IMR-90 (cell line): ENCODE measurements at places on chromosomes 11 and 22. TPM values are rescaled to one million over a fixed set of nuclear protein-coding genes. Genes with fewer than 3 reads are reported as not detected.

DNA sequence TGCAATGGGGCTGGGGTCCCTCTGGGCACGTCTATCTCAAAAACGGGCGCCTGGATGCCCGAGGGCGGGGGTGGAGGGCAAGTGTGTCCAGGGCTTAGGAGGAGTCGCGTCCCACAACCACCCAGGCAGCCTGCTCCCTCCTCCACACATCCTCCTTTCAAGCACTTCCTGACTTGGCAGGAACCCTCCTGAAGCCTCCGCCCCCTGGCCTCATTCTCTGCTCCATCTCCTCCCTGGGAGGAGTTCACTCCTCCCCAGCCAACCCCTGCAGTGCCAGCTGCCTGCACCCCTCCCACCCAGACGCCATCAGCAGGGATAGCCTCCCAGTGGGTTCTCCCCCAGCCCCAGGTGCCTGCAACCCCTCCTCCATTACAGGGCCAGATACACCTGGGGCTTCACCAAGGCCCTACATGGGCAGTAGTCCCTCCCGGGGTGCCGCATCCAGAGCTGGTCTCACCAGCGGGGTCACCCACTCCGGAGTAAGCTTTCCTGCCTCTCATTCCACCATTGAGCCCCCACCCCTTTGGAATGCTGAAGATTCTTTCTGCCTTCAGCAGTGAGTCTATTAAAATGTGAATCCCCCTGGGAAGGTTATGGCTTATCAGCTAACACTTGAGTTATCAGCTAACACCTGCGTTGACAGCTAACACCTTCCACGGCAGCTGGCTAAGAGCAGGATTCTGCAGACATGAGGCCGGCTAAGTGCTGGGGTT is 24.4 kb downstream of the RTN4R start:
- H3K4me3 ChIP-seq: no peak overlapping the region
- H3K4me1 ChIP-seq: peaks cover 5% of the 10 kb centered on the region
- no peak overlapping the region for H3K27ac ChIP-seq
- H3K36me3 ChIP-seq: no peaks in the 10 kb centered on the region

DNA sequence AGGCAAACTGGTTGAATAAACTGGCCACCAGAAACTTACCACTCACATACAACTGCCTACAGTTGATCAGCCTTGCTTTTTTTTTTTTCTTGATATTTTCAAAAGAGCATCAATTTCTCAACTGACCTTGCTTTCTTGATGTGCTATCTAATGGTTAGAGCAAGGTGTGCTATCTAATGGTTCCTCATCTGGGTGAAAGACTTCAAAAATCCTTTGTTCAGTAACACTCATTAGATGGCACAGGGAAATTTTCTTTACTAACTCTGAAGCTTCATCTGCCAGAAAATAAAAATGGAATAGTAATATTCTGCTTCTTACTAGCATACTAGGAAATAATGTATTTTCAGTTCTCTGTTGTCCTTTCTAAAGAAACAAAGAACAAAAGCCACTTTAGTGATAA is 51.2 kb upstream of the RAPSN start:
- H3K27me3 ChIP-seq: no peaks in the 10 kb centered on the region
- H3K4me1 ChIP-seq: peaks cover 5% of the 10 kb centered on the region
- no peak for DNase-seq
- H3K36me3 ChIP-seq: peaks cover 7% of the 10 kb centered on the region
- no peak overlapping the region for H3K4me3 ChIP-seq

- no peak overlapping the region for H3K4me3 ChIP-seq
- H3K4me1 ChIP-seq: no peaks in the 10 kb centered on the region
- no peak for DNase-seq
- no peaks in the 10 kb centered on the region for H3K27me3 ChIP-seq
- no peak overlapping the region for H3K27ac ChIP-seq
- H3K36me3 ChIP-seq: no peaks in the 10 kb centered on the region
Measured at GRCh38 chr11:42410251-42410955, 901.4 kb upstream of the API5 start.

- H3K27me3 ChIP-seq: no peaks in the 10 kb centered on the region
- no peak overlapping the region for H3K27ac ChIP-seq
- no peak overlapping the region for H3K4me3 ChIP-seq
Measured at GRCh38 chr11:28488336-28488735, 380.1 kb downstream of the METTL15 start.

DNA sequence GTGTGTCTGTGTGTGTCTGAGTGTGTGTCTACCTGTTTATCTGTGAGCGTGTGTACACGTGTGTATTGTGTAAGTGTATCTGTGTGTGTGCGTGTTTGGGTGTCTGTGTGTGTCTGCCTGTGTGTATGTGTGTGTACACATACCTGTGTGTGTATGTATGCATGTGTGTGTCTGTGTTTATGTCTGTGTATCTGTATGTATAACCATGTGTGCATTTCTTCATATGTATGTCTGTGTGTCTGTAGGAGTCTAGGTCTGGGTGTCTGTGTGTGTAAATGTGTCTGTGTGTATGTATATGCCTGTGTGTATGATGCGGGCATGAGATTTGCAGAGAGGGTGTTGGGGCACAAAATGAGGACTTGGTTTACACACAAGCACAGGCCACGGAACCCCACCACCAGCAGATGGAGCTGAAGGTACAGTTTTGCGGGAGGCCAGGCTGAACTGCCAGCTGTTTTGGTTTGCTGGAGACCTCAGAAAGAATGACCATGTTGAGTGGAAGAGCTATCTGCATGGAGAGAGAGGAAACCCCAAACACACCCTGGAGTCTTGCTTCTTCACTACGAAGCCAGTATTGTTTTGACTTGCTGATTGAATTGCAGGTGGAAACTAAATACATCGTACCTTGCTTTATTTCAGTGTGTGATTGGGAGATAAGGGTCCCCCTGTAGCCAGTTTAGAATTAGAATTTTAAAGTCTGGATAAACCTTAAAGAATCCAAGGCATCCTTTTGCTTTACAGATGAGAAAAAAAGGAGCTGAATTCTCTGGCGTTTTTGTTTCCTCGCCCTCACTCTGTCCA is 497.2 kb downstream of the NTM start:
- H3K4me1 ChIP-seq: no peaks in the 10 kb centered on the region
- DNase-seq: peak; percentile 89
- H3K27ac ChIP-seq: no peak overlapping the region
- no peaks in the 10 kb centered on the region for H3K36me3 ChIP-seq
- no peaks in the 10 kb centered on the region for H3K27me3 ChIP-seq

- peaks cover 22% of the 10 kb centered on the region for H3K4me1 ChIP-seq
- no peaks in the 10 kb centered on the region for H3K36me3 ChIP-seq
- DNase-seq: no peak
- H3K4me3 ChIP-seq: no peak overlapping the region
- H3K27me3 ChIP-seq: no peaks in the 10 kb centered on the region
Measured at GRCh38 chr22:46041642-46042041, 64.7 kb upstream of the WNT7B start.

- DNase-seq: peak; percentile 69
- H3K4me3 ChIP-seq: peak overlapping the region; percentile 10; the same call in 1 of the 2 replicates
Measured at GRCh38 chr11:17734986-17735817, 621 bp downstream of the KCNC1 start.

DNA sequence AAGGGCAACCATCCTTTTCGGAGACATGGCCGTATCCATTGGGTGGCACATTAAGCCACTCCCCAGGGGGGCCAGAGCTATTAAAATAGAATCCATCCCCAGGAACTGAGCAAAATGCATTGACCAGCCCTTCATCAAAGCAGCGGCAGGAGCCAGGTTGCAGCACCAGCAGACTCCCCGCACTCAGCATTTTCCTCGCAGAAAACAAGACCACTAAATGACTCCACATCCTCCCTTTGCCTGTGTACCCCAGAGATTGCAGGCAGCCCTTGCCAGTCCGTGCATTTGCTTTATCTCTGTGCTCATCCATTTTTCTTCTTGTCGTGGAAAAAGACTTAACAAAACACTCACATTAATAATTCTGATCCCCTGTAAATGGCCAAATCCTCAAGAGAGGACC is 144.4 kb upstream of the LARGE1 start:
- H3K27me3 ChIP-seq: no peaks in the 10 kb centered on the region
- no peak overlapping the region for H3K27ac ChIP-seq
- H3K4me3 ChIP-seq: no peak overlapping the region
- no peaks in the 10 kb centered on the region for H3K4me1 ChIP-seq
- DNase-seq: no peak

- peak; percentile 87 for DNase-seq
- H3K27ac ChIP-seq: no peak overlapping the region
- no peaks in the 10 kb centered on the region for H3K27me3 ChIP-seq
- no peak overlapping the region for H3K4me3 ChIP-seq
Measured at GRCh38 chr11:19232910-19233503, 7.7 kb downstream of the E2F8 start.

DNA sequence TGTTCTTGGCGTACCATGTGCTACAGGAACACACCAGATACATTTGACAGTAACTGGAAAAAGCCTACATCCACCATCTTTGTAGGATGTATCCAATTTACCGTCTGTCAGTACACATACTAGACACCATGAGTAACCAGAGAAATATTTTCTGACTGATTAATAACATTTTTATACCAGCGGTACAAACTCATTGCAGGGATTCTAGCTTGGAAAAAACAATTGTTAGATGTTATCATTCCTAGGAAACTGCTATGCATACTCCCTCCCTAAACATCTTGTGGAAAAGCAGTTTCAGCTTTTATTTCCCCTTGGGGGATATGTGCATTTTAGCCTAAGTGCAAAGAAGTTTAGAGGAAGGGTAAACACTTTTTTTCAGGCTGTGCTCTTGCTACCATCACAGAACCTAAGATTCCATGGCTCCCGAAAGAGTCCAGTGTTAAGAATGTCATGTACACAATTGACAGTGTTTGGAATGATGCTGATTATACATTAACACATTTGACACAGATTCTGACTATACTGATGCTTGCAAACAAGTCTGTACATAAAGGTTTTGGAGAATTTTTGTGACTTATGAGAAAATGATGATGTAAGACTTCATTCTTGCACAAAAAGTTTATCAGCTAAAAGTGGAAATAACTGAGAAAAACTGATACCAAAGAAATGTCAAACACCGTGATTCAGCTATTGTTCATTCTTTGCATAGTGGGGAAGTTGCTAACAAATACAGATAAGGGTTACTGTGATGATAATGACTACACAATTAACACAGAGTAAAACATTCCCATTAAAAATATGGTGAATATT is 23.7 kb downstream of the NCF4 start:
- H3K27ac ChIP-seq: no peak overlapping the region
- DNase-seq: no peak
- H3K36me3 ChIP-seq: no peaks in the 10 kb centered on the region
- peaks cover 11% of the 10 kb centered on the region for H3K27me3 ChIP-seq

GRCh38 chr11:57935402-57936049 is 88.2 kb upstream of the OR9Q1 start:
- no peaks in the 10 kb centered on the region for H3K36me3 ChIP-seq
- no peak overlapping the region for H3K4me3 ChIP-seq
- peaks cover 5% of the 10 kb centered on the region; the same call in 1 of the 2 replicates for H3K27me3 ChIP-seq

GRCh38 chr11:80519596-80520506 is 1079.0 kb upstream of the TENM4 start:
- no peaks in the 10 kb centered on the region for H3K4me1 ChIP-seq
- no peaks in the 10 kb centered on the region for H3K27me3 ChIP-seq
- H3K27ac ChIP-seq: no peak overlapping the region
- no peak overlapping the region for H3K4me3 ChIP-seq
- no peaks in the 10 kb centered on the region for H3K36me3 ChIP-seq

GRCh38 chr11:129260750-129261149 is 68.6 kb upstream of the ARHGAP32 start:
- no peak overlapping the region for H3K27ac ChIP-seq
- H3K4me1 ChIP-seq: peaks cover 2% of the 10 kb centered on the region; the same call in 1 of the 2 replicates
- H3K4me3 ChIP-seq: no peak overlapping the region
- H3K27me3 ChIP-seq: no peaks in the 10 kb centered on the region
- DNase-seq: no peak
- no peaks in the 10 kb centered on the region for H3K36me3 ChIP-seq

- H3K36me3 ChIP-seq: no peaks in the 10 kb centered on the region
- no peak overlapping the region for H3K4me3 ChIP-seq
- H3K4me1 ChIP-seq: no peaks in the 10 kb centered on the region; the same call in 1 of the 2 replicates
- H3K27me3 ChIP-seq: peaks cover 70% of the 10 kb centered on the region
- no peak overlapping the region for H3K27ac ChIP-seq
Measured at GRCh38 chr11:65785319-65786007, 1.4 kb upstream of the OVOL1 start.

DNA sequence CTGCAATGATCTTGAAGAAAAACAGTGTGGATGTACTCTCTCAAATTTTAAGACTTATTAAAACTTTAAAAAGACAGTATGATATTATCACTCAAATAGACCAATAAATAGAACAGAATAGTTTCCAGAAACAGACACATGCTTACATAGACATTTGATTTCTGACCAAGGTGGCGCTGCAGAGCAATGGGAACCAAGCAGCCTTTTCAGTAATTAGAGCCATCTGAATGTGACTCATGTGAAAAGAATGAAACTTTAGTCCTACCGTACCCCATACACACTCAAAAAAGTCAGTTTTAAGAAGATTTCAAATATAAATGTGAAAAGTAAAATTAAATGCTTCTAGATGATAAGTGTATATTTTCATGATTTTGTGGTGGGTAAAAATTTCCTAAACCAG is 74.2 kb upstream of the MS4A8 start:
- no peak overlapping the region for H3K27ac ChIP-seq
- H3K36me3 ChIP-seq: no peaks in the 10 kb centered on the region
- H3K4me1 ChIP-seq: no peaks in the 10 kb centered on the region
- H3K27me3 ChIP-seq: no peaks in the 10 kb centered on the region
- H3K4me3 ChIP-seq: no peak overlapping the region

- peaks cover 48% of the 10 kb centered on the region for H3K36me3 ChIP-seq
- DNase-seq: no peak
- peaks cover 40% of the 10 kb centered on the region for H3K4me1 ChIP-seq
- no peak overlapping the region for H3K27ac ChIP-seq
Measured at GRCh38 chr11:64858467-64859263, 14.2 kb upstream of the CDC42BPG start.

DNA sequence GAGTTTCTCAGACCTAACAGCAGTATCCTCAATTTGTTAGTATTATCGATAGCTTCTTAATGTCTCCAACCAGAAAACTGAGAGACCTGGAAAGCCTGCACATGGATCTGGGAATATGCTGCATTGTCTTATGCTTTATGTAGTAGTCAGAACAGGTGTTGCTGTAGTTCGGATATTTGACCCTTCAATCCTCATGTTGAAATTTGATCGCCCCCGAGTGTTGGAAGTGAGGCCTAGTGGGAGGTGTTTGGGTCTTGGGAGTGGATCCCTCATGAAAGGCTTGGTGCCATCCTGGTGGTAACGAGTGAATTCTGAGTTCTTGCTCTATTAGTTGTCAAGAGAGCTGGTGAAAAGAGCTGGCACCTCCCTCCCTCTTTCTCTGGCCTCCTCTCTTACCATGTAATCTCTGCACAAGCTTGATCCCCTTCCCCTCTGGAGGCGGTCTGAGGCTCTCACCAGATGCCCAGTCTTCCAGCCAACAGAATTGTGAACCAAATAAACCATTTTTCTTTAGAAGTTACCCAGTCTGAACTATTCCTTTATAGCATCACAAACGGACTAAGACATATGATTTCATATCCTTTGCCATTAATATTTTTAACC is 227.1 kb downstream of the DDX10 start:
- H3K4me3 ChIP-seq: no peak overlapping the region
- no peaks in the 10 kb centered on the region for H3K36me3 ChIP-seq
- peaks cover 14% of the 10 kb centered on the region for H3K4me1 ChIP-seq
- H3K27me3 ChIP-seq: no peaks in the 10 kb centered on the region
- no peak for DNase-seq

- DNase-seq: no peak
- no peaks in the 10 kb centered on the region for H3K4me1 ChIP-seq
- no peaks in the 10 kb centered on the region for H3K36me3 ChIP-seq
- H3K27ac ChIP-seq: no peak overlapping the region
Measured at GRCh38 chr11:118258410-118258809, 5.7 kb downstream of the MPZL2 start.

Gene TEAD1
- 45.4 and 51.8 TPM in 2 replicates for polyA plus RNA-seq

Gene NRIP3
- polyA plus RNA-seq: 9.8 and 11.5 TPM in 2 replicates

Gene SNU13
- polyA plus RNA-seq: 185 and 235 TPM in 2 replicates

Gene OR4P4
- not detected in 2 replicates for polyA plus RNA-seq

Gene NUDT22
- 44.6 and 55.3 TPM in 2 replicates for polyA plus RNA-seq

Gene ASRGL1
- 0.72 and 1.0 TPM in 2 replicates for polyA plus RNA-seq

Gene KCNJ5
- 0.07 TPM in 2 replicates for polyA plus RNA-seq

Gene GPHA2
- not detected in 2 replicates for polyA plus RNA-seq
